Stimulated activated naive CD4-positive, alpha-beta T cell (primary cell): ENCODE measurements at places on chromosomes 11 and 22.

GRCh38 chr11:72705442-72706365 is 31.5 kb upstream of the PDE2A start:
- DNase-seq = no peak

DNA sequence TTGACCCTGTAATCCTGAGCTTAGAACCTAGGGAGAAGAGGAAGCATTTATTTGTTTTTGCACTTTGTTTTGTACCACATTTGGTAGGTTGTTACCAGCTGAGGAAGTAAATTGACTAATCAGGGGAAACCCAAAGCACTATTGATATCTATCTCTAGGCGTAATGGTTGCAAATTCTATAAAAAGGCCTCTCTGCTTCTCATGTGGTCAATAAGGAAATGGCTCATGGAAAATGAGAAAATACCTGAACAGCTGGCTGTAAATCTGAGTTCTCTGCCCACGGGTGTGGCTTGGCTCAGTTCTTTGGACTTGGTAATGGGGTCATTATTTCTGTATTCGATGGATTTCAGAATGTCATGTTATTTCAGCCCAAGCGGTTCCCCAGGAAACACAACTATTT is 42.4 kb downstream of the BARX2 start:
- no peak for DNase-seq

GRCh38 chr22:19242699-19243098 is 48.8 kb downstream of the CLTCL1 start:
- no peak for DNase-seq

DNA sequence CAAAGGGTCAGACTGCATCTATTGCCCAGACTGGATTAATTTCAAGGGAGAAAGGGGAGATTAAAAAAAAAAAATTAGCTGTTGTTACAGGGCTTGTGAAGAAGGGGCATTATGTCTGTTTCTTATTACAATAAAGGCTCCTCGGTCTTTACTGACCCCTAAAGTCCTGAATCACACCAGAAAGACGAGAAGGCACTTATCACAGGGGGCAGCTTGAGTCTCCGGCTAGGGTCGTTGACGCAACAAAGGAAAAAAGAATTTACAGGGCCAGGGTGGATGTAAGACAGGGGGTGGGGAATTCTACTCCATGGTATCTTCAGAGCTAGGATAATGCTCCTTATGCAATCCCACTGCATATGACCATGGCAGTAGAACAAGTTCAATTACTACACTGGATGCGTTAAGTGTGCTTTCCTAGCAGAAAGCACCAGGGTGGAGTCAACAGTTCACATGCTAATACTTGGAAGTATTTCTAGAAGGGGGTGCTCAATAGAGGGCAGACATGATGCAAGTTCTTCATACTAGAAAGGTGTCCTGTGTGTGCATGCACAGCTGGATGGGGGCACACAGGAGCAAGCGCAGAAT is 16.5 kb downstream of the DDX17 start:
- DNase-seq = no peak

DNA sequence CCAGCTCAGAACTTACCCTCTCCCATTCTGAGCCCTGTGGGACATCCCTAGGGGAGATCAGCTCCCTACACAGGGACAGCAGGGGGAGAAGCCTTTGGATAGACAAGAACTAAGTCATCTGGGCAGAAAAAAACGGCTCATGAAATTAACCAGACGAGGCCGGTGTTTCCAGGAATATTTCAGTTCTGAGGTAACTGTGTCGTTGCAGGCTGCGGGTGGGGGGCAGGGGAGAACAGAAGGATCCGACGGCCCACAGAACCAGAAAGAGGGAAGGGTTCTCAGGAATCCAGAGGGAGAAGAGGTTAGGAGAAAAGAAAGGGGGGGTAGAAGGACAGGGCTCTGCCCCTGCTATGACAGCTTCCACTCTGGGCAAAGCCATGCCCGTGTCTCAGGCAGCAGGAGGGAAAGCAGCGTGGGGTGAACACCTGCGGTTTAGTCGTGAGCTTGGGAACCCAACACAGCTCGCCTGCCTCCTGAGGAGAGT is 3.6 kb downstream of the CLCF1 start:
- DNase-seq = no peak

- no peak for DNase-seq
These were observed 1075.5 kb downstream of the NTM start for GRCh38 chr11:132445859-132446291.

- no peak for DNase-seq
These were observed 93.3 kb downstream of the SGSM3 start for GRCh38 chr22:40463683-40464082.
